Activated CD4-positive, alpha-beta T cell treated with anti-CD3 and anti-CD28 coated beads, Interleukin-2, amount 10 ng/mL, durations not matched to agents 24 days and 14 days (primary cell): ENCODE measurements at places on chromosomes 2 and 18. TPM values are rescaled to one million over a fixed set of nuclear protein-coding genes. Genes with fewer than 3 reads are reported as not detected.
A peak's percentile ranks its signal among the peaks of the same experiment; 100 is the strongest.

GRCh38 chr2:160408173-160408958 lies 85.2 kb downstream of the RBMS1 start:
- peak overlapping the region; percentile 88 for H3K4me3 ChIP-seq
- H3K27ac ChIP-seq = peak overlapping the region; percentile 92
- H3K27me3 ChIP-seq = peaks cover 4% of the 10 kb centered on the region

The DUSP2 gene
- total RNA-seq = 436 and 445 TPM in 2 replicates

- H3K27ac ChIP-seq = no peak overlapping the region
- DNase-seq = no peak
- no peaks in the 10 kb centered on the region for H3K4me1 ChIP-seq
- no peak overlapping the region for H3K4me3 ChIP-seq
- H3K36me3 ChIP-seq = no peaks in the 10 kb centered on the region
Measured at GRCh38 chr2:70381821-70382220, 80.0 kb upstream of the FAM136A start.

The CD8A gene
- 1.1 and 1.3 TPM in 2 replicates for total RNA-seq

DNA sequence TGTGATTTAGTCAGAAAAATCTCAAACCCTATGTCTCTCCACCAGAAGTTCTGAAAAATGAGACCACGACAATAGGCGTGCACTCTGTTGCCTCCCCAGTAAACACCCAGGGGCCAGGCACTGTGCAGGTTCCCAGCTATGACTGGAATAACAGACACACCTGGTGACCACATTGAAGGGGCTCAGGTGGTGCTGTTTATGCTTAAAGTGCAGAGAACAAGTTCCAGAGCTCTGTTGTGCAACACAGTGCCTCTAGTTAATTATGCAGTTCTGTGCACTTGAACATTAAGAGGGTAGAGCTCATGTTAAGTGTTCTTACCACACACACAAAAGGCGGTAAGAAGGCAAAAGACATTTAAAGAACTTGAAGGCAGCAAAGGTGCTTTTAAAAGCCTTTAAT lies 52.6 kb upstream of the AFF3 start:
- no peaks in the 10 kb centered on the region for H3K4me1 ChIP-seq
- no peaks in the 10 kb centered on the region for H3K36me3 ChIP-seq
- no peak overlapping the region for H3K27ac ChIP-seq
- H3K4me3 ChIP-seq = no peak overlapping the region
- no peak for DNase-seq
